ENCODE measurements at places on chromosomes 7 and 10.

DNA sequence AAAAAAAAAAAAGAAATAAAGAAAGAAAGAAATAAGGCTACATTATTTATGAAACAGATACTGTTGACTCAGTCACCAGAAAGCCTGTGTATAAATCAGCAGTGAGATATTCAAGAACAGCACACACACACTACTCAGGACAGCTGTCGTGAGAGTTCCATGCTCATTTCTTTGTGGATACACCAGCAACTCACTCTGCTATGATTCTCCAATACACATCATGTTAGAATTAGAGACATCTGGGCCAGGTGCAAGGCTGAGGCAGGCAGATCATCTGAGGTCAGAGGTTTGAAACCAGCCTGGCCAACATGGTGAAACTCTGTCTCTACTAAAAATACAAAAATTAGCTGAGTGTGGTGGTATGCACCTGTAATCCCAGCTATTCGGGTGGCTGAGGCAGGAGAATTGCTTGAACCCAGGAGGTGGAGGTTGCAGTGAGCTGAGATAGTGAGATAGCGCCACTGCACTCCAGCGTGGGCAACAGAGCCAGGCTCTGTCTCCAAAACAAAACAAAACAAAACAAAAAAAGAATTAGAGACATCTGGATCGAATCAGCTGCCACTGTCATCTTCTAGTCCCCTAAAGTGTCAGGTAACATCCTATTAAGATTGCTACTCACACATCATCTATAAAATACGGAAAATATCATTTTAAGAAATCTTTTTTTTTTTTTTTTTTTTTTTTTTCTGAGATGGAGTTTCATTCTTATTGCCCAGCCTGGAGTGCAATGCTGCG lies 11.2 kb upstream of the NUPR2 start:
- DNase-seq, result no peak

DNA sequence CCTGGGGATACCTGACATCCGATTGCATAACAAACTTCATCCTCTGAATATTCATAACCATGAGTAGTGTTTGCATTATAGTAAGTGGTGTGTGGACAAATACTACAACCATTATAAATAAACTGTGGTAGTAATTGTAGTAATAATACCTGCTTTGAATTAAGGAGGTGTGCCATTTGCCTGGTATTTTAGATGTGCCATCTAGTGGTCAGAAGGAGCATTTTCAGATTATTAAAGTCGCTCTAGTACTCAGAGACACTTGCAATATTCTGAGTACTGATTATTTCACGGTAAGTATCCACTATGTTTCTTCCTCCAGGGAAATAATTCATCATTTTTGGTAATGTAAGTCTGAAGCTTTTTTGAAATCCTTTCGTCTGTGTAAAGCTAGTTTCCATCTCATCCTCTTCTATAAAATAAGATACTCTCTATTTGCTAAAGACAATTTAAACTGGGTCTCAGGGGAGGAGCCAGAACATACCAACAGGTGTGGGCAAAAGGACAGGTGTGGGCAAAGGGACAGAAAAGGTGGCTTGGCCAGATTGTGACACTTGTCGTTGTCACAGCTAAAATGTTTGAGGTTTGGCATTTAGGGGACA lies 115.3 kb upstream of the WDR11 start:
- DNase-seq, result peak; percentile 8

DNA sequence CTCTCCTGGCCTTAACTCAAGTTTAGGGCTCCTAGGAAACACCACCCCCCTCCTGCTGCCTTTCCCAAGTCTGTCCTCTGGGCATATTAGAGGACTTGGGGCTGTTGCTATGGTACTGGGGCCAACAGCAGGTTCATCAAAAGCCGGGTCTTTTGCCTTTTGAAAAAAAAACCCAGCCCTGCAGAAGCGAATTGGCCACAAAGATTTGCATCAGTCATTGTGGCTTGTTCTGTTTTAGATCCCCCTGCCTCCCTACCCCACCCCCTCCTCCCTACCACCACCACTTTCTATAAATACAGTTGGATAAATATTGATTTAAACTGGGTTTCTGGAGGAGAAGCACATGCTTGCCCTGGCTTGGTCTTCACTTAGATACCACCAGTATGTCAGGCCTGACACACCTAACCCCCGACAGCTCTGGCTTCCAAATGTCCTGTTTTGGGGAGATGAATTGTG lies 7.0 kb downstream of the MXI1 start:
- peak; percentile 34 for DNase-seq

DNA sequence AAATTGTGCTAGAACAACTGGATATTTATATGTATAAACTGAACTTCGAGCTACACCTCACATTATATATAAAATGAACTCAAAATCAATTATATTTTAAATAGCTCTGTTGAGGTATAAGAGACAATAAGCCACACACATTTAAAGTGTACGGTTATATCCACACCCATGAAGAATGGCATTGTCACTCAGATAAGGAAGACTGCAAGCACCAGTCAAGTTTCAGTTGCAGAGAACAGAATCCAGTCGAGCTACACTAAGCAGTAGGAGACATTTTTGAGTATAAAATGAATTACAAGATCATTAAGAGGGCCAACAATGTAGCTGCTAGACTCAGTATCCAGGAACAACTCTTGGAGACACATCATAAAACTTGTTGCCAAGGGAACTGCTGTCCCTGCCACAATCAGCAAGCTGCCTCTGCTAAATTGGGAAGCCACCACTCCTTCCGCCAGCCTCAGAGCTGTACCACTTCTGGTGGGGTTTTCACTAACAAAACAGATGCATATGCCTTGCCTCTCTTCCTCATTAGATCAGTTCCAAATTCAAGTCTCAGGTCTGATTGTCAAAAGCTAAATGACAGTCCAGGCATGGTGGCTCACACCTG lies 19.6 kb upstream of the GPNMB start:
- DNase-seq, result no peak

GRCh38 chr10:8876171-8876570 lies 821.7 kb downstream of the GATA3 start:
- no peak for DNase-seq

GRCh38 chr10:60803433-60803832 lies 25.2 kb downstream of the CDK1 start:
- no peak for DNase-seq

- no peak for DNase-seq
These were observed 65.4 kb upstream of the MXI1 start for GRCh38 chr10:110141871-110142635.

DNA sequence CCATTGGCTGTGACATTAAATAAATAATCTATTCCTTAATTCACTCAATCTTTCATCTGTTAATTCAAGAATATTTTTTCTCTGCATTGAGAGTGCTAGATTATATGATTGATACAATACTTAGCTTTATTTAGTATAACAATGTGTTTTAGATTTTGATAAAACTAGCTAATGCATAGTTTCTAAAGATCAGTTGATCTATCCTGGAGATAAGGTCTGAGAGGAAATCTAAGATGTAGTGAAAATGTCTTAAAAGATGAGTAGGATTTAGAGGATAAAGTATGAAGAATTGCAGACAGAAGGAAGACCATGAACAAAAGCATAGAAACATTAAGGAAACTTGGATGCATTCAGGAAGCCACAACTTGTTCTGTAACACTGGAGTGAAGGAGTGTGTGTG lies 110.3 kb downstream of the ETV1 start:
- DNase-seq, result no peak

GRCh38 chr10:110833941-110834628 lies 37.6 kb upstream of the PDCD4 start:
- no peak for DNase-seq

DNA sequence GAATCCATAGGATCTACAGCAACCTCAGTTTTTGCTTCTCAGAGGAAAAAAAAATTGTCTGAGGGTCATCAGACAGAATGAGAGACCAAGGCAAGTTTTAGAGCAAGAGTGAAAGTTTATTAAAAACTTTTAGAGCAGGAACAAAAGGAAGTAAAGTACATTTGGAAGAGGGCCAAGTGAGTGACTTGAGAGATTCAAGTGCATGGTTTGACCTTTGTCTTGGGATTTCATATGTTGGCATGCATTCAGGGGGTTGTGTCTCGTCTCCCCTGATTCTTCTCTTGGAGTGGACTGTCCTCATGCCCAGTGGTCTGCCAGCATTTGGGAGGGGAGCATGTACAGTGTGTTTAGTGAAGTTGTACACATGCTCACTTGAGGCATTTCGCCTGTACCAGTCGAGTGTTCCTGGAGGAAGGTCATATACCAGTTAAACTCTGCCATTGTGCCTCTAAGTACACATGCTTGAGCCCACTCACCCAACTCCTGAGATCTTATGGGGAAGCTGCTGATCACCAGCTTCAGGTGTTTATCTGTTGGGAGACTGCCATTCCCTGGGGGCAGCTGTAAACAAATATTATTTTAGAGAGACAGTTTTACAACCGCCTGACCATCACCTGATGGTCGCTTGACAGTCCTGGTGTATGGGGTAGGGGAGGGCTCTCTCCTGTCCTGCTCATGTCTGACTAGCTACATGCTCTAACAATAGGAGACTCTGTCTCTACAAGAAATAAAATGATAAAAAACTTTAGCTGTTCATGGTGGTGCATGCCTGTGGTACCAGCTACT lies 109.4 kb downstream of the EEPD1 start:
- no peak for DNase-seq

GRCh38 chr10:102311025-102311420 lies 65.7 kb downstream of the GBF1 start:
- DNase-seq, result no peak

GRCh38 chr10:97463363-97464132 lies 17.6 kb downstream of the ZDHHC16 start:
- DNase-seq, result no peak

- no peak for DNase-seq
These were observed 748.5 kb downstream of the DNAJB9 start for GRCh38 chr7:109318136-109318535.

DNA sequence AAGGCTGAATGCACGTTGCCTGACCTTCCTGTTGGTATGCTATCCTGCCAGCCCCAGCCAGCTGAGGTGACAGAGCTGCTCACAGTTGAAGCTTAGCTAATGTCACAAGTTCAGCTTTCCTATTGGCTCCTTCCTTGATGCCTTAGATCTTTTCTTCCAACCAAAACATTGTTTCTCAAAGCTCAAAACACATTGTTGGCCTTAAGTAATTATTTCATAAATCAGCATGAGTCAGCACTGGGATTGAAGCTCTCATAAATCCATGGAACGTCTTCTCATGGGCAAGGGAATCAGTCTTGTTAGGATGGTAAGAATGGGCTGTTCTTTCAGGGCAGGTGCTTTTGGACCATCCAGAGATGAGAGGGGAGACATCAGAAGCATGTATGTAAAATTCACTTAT lies 128.1 kb upstream of the SAMD8 start:
- no peak for DNase-seq

DNA sequence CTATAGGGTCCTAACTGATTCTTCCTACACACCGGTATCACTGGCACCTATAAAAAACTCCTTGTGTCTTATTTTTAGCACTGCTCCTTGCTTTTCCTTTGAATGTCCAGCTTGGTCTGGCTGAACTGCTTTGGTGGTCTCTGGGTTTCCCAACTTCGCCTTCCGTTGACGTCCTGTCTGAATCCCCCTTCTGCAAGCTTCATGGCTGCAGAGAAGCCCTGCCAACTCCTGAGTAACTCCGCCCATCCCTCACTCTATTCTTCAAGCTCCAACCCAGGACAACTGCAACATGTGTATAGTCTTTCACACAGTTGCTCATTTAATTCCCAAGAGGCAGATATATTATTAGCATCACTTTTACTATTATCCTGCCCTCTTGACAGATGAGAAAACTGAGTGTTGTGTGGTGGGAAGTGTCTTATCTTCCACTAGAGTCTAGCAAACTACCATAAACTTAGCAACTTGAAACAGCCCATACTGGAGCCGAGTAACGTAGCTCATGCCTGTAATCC lies 40.9 kb downstream of the MTURN start:
- DNase-seq, result no peak

GRCh38 chr10:76036962-76037361 lies 605.5 kb downstream of the LRMDA start:
- no peak for DNase-seq

DNA sequence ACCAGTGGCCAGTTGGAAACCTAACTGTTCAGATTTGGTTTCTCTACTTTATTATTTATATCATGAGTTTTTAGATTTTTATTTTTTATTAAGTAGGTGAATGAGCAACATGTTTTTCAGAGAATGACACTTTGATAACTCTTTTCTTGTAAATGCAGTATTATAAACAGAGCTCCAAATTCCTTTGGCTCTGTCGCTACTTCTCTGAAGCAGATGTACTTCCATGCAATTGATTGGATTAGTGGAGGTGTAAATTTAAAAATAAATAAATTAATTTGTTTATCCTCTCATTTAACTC lies 34.3 kb upstream of the ICA1 start:
- DNase-seq, result no peak

DNA sequence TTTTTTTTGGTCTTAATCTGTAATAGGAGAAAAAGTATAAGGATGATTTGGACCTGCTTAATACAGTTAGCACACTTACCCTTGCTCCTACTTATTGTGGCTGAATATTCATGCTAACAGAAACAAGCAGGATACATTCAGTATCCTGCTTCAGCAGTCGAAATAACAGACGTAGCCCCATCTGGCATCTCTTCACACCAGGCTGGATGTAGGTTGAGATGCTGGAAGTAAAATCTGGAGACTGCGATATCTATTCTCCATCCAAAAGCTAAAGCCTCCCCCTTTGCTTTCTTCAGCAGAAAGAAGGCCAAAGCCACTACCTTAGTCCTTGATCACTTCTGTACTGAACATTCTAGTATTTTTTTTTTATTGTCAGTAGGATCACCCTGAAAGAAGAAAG lies 537.4 kb downstream of the AUTS2 start:
- no peak for DNase-seq

GRCh38 chr10:68501691-68502090 lies 25.6 kb downstream of the SLC25A16 start:
- DNase-seq, result no peak

DNA sequence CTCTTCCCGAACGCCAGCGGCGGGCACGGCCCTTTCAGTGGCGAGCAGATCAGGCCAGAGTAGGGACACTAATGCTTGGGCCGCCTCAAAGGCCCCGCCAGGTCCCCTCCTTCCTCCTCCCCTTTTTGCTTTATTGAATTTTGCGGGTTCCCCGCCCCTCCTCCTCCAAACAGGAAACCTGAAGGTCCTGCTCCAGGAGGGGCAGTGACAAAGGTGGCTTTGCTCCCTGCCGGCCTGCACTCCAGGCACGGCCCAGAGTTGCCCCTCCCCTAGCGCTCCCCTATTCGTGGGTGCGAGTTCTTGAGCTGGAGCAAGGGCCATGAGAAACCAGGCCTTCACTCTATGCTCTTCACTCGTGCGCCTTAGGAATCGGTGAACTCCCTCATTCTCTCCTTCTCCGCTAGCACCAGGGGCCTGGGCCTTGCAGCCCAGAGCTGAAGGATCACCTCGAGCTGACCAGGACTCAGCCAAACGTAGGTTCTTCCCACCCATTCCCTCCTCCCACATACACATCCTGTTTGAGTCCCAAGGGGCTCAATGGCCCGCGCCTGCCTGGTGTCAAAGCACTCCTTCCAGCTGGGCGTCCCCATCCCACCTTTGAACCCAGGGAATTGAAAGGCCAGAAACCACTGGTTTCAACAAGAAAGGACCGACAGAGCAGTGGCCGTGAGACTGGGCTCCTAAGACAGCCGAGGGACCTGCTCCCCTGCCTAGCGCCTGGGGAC lies 619 bp upstream of the HOXA6 start:
- no peak for DNase-seq

GRCh38 chr7:90629297-90629918 lies 33.3 kb downstream of the CDK14 start:
- no peak for DNase-seq

All from astrocyte of the cerebellum (primary cell).